Naive thymus-derived CD8-positive, alpha-beta T cell (primary cell): ENCODE measurements at places on chromosomes 3 and 15. TPM values are rescaled to one million over a fixed set of nuclear protein-coding genes. Genes with fewer than 3 reads are reported as not detected.

The RETNLB gene
- total RNA-seq: not detected

The SAMMSON gene
- total RNA-seq: not detected

The RBPMS2 gene
- total RNA-seq: not detected

The UBE3A gene
- total RNA-seq: 146 TPM

The ACKR4 gene
- total RNA-seq: 0.26 TPM

The IQCF5 gene
- total RNA-seq: not detected

The SNTN gene
- total RNA-seq: not detected

The BMF gene
- 17.4 TPM for total RNA-seq

The CLDN18 gene
- not detected for total RNA-seq

The GOLGA8J gene
- 0.60 TPM for total RNA-seq

The CDHR4 gene
- total RNA-seq: not detected

The CCDC9B gene
- 1.4 TPM for total RNA-seq

The PROK2 gene
- not detected for total RNA-seq

The CEP97 gene
- total RNA-seq: 8.4 TPM

The TGM4 gene
- total RNA-seq: not detected

The FHIT gene
- total RNA-seq: 15.5 TPM

The TMEM43 gene
- 52.4 TPM for total RNA-seq

The SOX14 gene
- total RNA-seq: not detected

The FMN1 gene
- 0.21 TPM for total RNA-seq
